ENCODE measurements at places on chromosomes 2 and 18.

DNA sequence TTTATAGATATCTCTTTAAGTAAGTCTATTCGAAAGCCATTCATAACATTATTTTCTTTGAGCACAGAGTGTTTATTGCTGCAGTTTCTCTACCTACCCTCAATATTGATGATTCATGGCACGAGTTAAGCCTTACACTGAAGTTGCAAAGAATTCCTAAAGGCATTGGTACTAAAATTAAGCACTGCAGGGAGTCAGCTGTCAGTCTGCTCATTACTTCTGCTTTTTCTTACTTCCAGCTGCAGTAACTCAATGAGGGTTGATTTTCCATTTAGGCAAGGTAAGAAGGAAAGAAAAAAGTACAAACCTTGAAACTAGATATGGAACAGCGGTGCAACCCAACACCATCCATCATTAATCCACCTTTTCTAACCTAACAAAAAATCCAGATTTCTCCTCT, 65.2 kb downstream of the RNF152 start:
- no peak for DNase-seq

DNA sequence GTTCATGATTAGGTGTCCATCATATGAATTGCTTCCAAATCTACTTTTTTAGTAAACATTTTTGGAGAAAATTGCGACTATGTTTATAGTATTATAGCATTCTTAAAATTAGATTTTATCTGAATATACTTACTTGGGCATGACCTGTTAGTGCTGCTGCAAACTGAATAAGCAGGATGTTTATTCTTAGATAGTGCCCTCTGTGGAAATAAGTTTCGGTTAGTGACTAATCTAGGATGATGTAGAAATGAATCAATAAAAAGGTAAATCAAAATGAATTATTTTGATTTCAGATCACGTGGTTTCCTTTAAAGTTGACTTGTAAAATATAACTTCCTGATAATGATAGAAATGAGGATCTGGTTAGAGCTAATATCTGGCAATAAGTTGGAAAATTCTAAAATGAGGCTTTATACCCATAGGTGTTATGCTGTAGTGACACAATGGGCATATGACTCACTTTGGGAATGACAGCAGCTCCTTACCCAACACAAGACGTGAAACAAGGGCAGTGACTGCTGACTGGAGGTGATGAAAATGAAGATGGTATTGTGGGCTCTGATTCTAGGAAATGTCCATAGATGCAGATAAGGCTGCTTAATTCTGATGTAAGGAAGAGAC, 165.8 kb upstream of the TCF4 start:
- DNase-seq = no peak

DNA sequence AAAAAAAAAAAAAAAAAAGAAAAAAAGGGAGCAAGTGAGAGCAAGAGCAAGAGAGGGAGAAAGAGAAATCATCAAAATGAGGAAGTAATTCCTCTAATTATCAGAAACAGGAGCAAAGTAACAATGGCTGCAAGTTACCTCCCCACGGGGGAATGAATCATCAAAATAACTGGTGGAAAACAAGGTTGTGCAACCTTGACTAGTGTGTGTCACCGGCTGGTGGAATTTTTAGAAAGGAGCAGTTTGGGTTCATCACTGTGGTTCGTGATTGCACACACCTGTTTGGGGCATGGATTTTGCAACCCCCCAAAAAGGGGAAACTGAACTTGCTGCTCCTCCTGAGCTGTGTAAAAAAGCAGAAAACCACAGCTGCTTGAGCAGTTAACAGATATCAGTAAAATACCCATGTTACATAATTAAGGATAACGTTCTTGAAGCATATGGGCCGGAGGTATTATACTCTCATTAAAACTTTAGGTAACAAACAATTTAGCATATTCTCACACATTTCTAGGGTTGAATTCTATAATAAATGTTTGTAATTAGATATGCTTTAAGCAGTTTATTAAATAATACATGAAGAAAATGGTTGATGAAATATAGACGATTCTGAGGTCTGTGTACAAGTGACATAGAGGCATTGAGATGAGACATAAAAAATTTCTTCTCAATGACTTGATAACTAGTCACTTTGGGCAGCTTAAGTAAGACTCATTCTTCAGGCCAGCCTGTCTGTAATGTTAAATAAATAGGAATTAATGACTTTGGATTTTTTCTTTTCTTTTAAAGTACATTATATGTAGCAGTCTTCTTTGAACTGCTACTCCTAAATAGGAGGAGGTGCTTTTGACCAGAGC, 184.2 kb upstream of the ZEB2 start:
- no peak for DNase-seq

DNA sequence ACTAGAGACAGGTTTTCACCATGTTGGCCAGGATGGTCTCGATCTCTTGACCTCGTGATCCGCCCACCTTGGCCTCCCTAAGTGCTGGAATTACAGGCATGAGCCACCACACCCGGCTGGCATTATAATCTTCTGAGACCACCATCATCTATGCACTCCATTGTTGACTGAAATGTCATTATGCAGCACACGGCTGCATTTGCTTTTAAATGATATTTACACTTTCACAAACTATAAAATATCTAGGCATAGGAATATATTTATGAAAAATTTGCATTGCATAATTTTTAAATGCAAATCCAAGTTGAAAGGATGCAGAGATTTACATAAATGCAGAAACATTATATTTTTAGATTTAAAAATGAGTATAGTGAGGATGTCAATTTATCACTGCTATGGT, 30.0 kb upstream of the ANKRD44 start:
- no peak for DNase-seq

- no peak for DNase-seq
Observed at GRCh38 chr2:16578081-16578480, 87.6 kb downstream of the CYRIA start.

GRCh38 chr18:3368193-3368592, 81.8 kb upstream of the TGIF1 start:
- no peak for DNase-seq

DNA sequence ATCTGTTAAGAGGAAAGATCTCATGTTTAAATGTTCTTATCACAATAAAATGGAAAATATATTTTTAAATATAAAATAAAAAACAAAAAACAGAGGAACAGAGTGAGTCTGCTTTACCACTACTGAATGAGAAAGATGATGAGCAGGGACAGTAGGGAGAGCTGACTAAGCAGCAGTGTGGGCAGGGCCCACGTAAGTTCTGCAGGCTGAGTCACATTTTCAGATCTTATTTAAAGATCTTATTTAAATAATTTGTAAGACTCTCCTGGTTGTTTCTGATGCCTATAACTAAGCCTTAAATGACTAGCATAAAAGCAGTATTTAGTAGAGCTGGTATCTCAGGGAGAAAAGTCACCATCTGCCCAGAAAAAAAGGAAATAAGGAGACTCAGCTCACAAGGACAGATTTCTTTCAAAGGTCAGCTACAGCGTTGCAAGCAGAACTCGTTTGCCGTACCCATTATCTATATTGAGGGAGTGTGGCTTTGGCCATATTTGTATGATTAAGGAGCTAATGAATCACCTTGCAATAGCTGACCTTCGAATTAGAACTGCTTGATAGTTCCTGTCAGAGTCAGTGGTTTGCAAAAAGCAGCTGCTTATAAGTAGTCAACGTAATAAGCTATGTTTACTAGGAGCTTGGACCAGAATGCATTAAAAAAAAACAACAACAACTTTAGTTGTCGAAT, 322.1 kb upstream of the CHAC2 start:
- no peak for DNase-seq

DNA sequence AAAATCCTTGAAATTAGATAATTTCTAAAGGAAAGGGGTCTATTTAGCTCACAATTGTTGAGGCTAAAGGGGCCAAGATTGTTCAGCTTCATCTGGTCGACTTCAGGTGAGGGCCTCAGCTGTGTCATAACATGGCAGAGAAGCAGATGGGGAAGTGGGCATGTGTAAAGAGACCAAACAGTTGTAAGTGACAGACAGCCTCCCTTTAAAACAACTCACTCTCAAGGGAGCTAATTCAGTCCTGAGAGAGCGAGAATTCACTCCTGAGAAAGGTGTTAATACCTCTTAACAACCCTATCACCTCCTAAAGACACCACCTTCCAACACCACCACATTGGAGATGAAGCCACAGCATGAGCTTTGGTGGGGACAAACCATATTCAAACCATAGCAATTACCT, 62.4 kb downstream of the KCMF1 start:
- DNase-seq = no peak

GRCh38 chr2:53784436-53784835, 2.3 kb downstream of the ASB3 start:
- DNase-seq = no peak

- DNase-seq = no peak
Observed at GRCh38 chr2:222939208-222939856, 78.5 kb downstream of the ACSL3 start.

GRCh38 chr18:42752916-42753315, 362.6 kb downstream of the RIT2 start:
- DNase-seq = no peak

DNA sequence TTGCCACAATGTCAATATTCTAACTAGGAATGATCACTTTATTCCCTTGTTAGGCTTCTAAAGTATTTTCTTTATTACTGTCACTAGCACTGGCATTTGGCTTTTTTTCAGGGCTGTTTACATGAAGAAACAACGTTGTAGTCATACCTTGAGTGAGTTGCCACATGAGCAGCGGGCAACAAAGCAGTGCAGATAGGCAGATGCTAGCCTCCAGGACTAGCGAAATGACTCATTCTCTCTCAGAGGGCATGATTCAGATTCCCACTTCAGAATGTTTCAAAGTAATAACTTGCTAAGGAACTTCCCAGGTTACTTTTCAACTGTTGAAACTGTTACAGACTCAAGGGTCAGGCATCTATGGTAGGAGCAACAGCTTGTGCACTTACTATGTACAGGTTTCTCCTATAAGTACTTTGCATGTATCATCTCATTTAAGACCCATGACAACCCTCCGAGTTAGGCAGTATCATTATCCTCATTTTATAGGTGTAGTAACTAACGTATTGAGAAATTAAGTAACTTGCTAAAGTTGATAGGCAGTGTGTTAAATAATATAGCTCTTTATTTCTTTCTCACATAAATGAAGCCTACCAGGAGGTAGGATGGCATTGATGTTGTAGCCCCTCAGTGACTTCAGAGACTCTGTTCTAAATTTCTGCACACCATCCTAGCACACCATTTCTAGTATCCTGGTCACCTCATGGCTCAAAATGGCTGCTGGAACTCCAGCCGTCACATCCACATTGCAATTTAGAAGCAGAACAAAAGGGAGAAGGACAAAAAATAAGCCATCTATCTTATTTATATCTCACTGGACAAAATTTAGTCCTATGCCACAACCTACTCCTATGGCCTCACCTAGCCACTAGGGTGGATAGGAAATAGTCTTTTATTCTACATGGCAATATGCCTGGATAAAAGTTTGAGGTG, 83.3 kb downstream of the ICOS start:
- DNase-seq = no peak

- DNase-seq = no peak
Observed at GRCh38 chr18:78913395-78913794, 66.2 kb upstream of the SALL3 start.

DNA sequence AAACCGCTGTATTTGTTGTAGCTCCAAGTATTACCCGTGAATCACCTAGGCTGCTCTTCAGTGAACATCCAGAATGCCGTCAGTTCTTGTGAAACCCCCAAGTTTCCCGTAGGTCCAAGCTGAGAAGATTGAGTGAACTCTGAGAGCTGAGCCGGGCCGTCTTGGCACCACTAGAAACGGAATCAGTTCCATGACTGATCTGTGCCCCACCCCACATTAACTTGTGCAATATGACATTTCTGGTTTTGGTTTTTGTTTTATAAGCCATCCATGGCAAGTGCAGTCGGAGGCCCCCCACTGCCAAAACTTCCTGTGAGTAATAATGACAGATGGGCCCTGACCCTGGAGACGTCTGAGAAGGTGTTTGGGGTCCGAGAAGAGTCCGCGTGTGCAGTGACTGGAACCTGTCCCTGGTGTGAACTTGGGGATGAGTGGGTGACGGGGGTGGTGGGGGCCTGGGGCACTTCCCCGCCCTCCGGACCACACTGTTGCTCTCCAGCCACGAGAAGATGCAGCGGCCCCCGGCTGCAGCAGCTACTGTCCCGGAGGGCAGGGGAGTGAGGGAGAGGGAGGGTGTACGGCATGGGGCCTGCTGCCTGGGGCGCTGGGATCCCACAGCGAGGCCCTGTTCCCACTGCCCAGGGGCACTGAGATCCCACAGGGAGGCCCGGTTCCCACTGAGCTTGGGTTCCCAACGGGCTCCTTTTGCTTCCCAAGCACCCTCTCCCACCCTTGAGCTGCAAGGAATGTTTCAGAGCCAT, 26.5 kb downstream of the NFATC1 start:
- DNase-seq = no peak

- DNase-seq = no peak
Observed at GRCh38 chr2:120930236-120930635, 194.6 kb downstream of the GLI2 start.

DNA sequence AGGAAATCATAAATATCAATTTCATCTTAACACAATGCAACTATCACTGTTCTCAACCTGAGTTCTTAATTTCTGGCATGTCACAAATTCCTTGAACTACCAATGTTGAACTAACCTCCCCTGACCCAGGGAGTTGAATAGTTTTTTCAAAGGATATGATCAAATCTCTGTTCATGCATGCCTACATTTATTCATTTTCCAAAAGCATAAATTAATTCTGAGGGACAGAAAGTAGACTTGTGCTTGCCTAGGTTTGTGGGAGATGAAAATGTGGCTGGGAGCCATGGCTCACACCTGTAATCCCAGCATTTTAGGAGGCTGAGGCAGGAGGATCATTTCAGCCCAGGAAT, 175.7 kb downstream of the TGIF1 start:
- no peak for DNase-seq

- no peak for DNase-seq
Observed at GRCh38 chr2:103208916-103209315, 447.1 kb downstream of the TMEM182 start.

DNA sequence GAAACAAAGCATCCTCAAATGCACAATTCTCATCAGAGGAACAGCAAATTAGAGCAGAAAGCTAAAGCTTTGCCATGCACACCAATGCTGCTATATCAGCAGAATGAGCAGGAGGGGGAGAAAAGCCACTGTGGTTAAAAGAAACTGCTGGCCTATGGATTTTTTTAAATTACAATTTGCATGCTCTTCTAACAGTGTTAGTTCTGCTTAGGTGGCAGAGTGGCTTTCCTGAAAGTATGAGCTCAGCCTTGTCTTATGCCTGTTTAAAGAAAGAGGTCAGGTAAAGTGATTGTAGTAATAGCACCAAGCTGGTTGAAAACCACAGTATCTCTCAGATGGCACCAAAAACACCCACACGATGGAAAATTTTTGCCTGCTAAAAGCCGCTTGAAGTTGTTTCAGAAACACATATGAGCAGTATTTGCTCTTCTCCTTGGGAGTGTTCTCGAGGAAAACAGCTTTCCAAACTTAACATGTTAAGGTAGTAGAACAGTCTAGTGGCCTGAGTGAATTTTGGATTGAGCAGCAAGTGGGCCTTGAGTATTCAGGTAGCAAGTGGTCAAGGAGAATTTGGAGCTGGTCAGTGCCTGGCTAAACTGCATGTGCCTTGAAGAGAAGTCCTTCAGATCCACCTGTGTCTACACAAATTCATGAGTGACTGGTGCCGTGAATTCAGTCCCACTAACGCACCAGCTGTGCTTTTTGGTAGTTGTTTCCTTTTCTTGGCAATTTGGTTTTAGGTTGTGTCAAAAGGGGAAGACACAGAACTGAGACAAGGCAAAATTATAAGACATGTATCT, 19.6 kb upstream of the NDUFV2 start:
- DNase-seq = no peak
